ENCODE measurements at places on chromosomes 11 and 22.

- peak; percentile 41 for DNase-seq
These were observed 19.6 kb downstream of the C22orf23 start for GRCh38 chr22:37933711-37934376.

DNA sequence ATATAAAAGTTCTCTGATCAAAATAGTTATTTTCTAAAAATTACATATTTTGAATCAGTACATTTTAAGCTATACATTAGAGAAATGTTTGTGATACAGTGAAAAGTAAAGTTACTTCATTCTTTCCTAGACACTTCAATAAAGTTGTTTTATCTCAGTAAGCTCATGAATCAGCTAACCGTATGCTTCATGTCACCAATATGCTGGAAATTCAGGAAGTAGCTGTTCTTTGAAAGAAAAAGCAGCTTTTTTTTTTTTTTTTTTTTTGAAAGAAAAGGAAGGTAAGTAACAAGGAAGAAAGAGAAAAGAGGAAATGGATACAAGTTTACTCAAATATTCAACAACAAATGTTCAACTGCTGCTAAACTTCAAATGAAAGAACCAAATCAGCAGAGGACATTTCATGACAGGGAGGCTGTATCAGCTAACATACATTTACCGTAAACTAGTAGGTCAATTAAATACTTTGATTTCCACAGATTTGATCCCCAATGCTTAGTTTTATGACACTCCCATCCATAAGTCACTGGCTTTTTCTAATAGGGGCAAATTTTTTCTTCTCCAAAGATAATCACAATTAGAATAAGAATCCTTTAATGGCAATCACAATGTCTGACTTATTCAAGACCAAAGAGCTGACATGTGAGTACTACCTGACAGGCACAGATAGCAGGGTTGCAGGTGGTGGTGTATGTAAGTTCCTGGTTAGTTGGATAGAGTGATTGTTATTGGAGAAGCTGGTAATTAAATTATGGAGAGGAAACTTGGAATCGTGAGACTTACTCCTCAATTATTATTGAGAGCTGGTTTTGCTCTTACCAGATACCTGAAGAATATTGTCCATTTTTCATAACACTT is 754 bp downstream of the OR52A1 start:
- DNase-seq = no peak

DNA sequence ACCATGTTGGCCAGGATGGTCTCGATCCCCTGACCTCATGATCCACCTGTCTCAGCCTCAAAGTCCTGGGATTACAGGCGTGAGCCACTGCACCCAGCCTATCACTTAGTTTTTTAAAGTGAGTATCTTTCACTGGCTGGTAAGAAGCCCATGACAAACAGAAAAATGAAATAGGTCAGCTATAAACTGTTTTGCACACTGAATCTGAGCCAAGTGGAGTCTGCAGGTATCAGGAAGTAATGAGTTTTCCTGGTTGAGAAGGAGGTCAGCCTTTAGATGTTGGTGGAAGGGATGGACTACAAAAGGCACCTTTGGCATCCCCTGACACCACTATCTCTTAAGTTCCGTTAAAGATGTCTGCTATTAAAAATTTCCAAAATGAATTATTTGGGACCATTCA is 345.1 kb downstream of the AASDHPPT start:
- DNase-seq = no peak

DNA sequence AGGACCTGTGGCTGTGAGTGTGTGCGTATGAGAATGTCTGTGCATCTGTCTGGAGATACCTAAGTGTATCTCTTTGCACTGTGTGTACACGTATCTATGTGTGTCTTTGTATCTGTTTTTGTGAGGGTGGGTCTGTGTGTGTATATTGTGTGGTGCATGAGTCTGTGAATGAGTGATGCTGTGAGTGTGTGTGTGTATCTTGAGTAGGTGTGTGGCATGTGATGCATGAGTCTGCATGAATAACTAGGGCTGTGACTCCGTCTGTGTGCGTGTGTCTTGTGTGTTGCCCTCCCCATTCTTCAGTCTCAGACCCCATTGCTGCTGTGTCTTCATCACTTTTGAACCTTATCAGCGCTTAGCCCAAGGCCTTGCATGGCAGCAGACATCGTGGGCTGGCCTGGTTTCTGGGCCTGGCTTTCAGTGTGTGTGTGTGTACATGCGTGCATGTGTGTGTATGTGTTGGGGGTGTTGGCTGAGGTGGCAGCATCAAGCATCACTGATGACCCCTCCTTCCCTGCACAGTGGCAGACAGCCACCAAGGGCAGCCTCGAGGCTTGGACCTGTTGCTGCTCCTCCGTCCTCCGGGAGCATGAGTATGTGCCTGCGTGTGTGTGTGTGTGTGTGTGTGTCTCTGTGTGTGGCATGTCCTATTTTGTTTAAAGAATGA is 1.4 kb downstream of the SGSM1 start:
- no peak for DNase-seq

GRCh38 chr22:39908737-39909136 is 7.9 kb downstream of the GRAP2 start:
- no peak for DNase-seq

GRCh38 chr11:96315476-96315875 is 27.5 kb downstream of the MAML2 start:
- DNase-seq = no peak

DNA sequence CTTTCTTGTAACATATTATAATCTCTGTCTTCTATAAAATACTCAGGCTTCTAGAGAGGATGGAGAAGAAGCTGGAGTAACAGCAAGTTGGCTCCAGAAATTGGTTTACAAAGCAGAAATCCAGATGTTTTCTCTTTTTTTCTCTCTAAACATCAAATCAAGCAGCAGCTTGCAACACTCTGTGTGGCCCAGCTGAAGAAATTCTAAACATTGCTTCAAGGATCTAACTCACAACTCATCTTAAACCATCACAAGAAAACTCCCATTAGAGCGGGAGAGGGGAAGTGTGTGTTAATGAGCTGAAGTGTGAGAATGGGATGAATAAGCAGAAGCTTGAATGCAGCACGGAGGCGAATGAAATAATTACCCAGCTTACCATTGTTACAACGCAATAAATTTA is 146.5 kb downstream of the OPCML start:
- DNase-seq = no peak
